H1 (cell line): ENCODE measurements at places on chromosomes 5 and 9.

DNA sequence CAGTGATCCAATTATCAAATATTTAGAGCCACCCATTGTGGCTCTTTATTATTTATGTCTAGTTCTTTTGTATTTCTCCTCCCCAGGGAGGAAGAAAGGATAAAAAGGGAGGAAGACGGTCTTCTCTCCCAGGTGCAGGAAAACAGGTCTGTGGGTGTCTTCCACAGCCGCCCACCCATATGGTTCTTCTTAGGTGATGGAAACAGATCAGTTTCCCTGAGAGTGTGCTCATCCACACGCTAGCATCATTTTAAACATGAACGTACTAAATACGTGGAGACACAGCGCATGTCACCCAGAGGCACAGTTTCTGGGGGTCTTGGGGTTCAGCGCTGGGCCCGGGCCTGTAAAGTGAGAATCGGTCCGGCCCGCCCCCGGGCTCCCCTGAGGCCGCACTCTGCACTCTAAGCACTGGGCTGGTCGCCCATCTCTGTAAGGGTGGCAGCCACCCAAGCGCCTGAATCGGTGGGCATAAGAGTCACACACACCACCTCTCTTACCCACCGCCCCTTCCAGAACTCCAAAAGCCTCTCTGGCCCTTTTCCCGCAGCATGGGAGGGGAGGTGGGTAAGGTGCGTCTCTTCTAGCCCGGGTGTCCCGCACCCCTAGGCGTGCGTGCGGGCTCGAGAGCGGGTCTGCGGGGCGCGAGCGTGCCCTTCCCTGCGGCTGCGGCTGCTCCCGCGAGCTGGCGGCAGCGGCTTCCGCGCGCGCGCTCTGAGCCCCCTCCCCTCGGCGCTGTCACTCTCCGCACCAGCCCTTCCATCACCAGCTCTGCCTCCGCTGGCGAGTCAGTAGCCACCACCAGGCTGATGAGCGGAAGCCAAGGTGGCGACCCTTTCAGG, 1.3 kb downstream of the PTCH1 start:
- DNase-seq, result no peak

- no peak for DNase-seq
Measured at GRCh38 chr5:147578228-147579024, 68.6 kb upstream of the DPYSL3 start.

GRCh38 chr5:72871366-72872024, 55.0 kb downstream of the TNPO1 start:
- no peak for DNase-seq

DNA sequence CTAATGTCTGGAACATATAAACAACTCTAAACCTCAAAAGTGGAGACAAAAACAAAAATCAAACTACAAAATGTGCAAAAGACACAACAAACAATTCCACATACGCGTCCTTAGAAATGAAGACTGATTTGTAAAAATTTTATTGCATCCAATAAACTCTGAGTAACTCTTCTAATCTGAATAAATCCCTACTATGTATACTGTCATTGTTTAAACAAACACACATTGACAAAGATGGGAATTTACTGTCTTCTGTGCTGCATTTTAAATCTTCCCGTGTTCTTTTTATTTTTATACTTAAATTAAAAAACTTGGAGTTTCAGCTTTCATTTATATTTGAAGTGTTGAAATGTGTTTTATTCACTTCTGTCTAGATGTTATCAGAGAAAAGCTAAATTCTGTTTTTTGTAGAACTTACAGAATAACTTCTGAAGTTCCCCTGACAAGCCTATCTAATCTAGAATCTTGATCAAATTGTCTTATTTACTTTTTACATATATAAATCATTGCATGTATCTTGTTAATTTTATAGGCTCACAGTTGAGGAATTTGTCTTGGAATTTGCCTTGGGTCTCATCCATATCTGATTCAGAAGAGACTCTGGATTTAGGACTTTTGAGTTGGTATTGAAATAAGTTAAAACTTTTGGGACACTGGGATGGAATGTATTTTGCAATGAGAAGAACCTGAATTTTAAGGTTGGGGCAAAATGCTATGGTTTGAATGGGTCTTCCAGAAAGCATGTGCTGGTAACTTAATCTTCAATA, 2064.4 kb upstream of the C9orf72 start:
- DNase-seq, result no peak

GRCh38 chr9:108784998-108785397, 70.8 kb downstream of the ACTL7B start:
- no peak for DNase-seq

DNA sequence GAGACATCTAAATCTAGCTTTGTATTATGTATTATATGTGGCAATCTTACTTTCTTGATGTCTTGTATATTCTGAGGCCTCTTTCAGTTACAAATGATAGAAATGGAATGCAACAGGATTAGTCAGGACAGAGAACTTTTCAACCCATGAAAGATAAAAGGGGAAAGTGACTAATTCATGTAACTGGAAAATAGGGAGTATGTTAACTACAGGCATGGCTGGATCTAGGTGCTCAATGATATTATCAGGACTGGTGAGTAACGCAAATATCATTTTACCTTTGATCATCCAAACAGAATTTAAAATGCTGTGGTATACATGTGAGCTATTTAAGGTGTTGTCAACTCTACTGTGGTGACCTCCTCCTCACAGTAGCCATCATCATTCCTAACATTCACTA, 215.7 kb upstream of the GLRA1 start:
- no peak for DNase-seq

GRCh38 chr9:123523001-123523400, 167.0 kb downstream of the CRB2 start:
- no peak for DNase-seq

- DNase-seq, result no peak
Measured at GRCh38 chr5:171420431-171421241, 1.2 kb downstream of the FGF18 start.

GRCh38 chr5:150270541-150271295, 18.9 kb downstream of the CAMK2A start:
- no peak for DNase-seq

GRCh38 chr5:54344653-54345052, 34.3 kb upstream of the ARL15 start:
- no peak for DNase-seq

- DNase-seq, result no peak
Measured at GRCh38 chr9:37209431-37210386, 89.3 kb downstream of the ZCCHC7 start.

DNA sequence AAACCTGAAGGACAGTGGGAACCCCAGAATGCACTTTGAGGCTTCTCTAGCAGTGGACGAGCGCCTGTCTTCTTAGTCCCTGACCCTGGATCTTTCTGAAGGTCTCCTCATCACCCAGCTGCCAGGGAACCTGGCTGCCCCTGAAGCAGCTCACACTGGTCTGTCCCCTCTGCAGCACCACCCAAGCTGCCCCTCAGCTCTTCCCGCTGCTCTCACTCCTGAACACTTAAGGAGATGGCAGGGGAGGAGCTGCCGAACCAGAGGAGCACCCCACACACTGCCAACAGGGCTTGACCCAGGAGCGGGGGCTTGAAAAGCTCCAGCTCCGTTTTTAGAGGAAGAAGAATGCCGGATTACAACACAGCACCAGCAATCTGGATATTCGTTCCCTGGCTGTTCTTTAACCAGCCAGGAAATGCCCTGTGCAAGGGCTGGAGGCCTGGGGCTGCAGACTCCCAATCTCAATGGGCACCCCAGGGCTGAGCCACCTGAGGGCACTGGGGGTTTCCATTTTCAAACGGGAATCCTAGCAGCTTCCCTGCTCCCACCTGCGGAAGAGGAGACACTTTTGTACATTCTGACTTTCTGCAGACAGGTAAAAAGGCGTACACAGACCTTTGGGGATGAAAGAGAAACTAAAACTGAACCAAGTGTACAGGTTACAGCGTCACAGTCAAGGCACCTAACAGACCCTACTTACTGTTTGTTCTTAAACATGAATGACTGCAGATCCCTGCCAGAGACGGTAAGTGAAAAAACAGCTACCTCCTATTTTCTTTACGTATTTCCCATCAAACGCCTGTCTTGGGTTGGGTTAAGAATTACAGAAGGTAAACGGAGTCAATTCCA, 36.3 kb downstream of the GOLM1 start:
- DNase-seq, result no peak

DNA sequence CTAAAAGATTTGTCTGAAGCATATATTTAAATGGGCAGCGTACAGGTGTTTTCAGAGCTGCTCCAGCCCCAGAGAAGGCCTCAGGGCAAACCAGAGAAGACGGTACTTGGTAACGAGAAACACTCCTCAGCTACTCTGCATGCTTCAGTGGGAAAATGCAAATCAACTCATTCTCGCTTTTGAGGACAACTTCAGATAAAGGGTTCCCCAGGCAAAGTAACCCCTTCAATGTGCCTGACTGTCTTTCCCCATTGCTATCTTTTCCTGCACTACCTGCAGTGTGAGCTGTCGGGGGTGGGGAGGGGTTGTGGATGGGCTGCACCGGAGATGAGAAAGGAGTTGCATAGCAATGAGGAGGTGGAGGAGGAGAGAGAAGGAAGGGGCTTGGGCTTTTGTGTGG, 339.7 kb upstream of the CLINT1 start:
- DNase-seq, result no peak

DNA sequence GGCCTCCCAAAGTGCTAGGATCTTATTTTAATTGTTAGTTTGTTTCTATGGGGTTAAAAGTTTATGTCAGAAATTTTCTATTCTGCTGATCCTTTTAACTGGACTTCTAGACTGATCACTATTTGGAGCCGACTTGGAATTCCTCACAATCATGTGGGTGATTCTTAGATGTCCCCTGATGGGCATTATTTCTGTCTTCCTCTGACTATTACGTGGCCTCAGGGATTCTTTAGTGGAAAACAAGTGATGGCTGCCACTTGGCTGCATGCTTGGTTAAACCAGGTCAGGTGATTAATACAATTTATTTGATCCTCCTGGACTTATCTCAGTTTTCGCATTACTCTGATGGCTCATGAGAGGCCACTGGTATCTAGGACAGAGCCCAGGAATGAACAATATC, 32.2 kb upstream of the OR2S2 start:
- no peak for DNase-seq

GRCh38 chr5:139014726-139015125, 139.6 kb upstream of the LRRTM2 start:
- no peak for DNase-seq
